ENCODE measurements at places on chromosomes 11 and 22. TPM values are rescaled to one million over a fixed set of nuclear protein-coding genes. Genes with fewer than 3 reads are reported as not detected.

The OR5A1 gene
- not detected for total RNA-seq

The PRR5L gene
- total RNA-seq = 12.9 TPM

The ACRV1 gene
- 0.18 TPM for total RNA-seq

DNA sequence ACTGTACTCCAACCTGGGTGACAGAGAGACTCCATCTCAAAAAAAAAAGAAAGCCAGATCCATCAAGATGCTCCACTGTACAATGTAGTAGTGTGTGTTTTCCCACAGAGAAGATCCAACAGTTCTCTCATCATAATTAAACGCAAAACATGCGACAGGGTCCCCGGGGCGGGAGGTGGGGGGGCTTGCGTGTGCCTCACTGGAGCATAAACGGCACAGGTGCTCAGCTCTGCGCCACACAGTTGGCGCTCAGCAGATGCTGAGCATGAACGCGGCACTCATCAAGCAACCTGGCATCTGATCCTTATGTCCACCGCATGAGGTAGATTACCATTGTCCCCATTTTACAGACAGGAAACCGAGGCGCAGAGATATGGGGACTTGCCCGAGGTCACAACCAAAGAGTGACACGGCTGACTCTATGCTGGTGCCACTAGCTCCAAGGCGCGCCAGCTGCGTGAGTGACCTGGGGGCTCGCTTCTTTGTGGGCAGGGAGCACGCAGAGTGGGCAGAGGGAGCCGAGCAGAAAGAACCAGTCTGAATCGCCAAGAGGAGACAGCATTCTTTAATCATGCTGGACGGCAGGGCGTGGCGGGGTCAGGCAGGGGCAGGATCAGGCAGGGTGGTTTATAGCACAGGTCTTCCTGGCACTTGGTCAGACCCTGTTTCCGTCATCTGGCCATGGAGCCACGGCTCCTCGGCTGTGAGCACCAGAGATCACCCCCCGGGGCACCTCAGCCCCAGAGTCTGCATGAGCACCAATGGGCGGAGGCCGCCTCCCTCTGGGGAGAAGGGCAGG is 8.2 kb downstream of the C1QTNF6 start:
- no peak for DNase-seq

GRCh38 chr11:134543241-134543640 is 131.2 kb upstream of the B3GAT1 start:
- no peak for DNase-seq

DNA sequence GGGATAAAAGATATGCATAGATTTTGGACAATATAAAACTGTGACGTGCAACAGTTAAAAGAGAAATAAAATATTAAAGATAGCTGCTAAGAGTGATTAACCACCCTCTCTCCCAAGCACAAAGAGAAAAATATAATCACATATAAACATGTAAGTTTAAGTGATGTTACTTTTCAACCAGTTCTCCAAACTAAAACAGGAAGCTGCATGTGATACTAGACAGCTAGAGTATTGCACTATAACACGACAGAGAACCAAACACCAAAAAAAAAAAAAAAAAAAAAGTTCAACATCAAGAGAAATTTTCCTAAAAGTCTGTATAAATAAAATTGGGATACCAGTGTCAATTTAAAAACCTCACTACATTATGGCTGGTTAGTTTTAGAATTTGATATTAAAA is 79.1 kb downstream of the PICALM start:
- DNase-seq = no peak

GRCh38 chr22:19877626-19878339 is 23.1 kb upstream of the GNB1L start:
- no peak for DNase-seq
